NCI-H146 (cell line): ENCODE measurements at places on chromosomes 3 and 15.

DNA sequence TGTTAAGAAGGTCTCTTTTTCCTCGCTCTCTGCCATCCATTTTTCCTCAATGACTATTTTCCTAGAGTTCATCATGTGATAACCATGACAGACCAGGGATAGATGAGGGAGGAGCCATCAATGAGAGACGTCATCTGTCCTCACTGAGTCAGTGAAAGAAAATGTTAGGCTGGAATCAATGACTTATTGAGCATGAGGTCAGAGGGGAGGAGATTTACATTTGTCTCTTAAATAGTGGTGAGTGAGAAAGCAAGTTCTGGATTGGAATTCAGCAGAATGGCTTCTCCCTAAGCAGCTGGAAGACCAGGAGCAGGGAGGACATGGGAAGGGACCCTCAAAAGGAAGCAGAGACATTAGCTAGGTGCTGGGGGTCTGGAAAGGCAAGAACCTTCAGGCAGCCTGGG lies 28.2 kb upstream of the USP3 start:
- DNase-seq: no peak

DNA sequence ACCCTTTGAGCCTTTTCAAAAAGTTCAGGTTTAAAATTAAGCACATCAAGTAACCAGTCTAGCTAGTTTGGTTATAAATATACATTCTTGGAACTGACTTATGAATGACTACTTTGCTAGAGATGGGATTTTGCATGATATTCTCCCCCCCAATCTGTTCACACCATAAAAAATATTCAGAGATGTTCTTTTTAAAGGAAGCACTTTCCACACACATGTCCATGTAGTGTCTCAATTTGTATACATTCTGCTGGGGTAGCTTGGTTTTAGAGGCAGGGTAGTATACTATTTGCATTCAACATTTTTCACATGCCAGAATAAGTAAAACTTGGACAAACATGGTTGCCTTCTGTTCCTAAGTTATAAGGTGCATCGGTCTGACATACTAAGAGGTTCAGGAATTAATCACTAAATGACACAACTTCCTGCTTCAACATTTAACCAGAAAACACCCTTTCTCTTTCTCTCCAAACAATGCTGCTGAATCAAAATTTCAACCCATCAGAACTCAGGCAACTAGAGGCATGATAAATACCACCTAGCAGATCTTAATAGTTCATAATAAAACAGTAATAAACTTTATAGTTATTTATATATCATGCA lies 57.0 kb downstream of the SUMF1 start:
- DNase-seq: no peak

- DNase-seq: no peak
Observed at GRCh38 chr3:40923143-40923542, 276.2 kb upstream of the CTNNB1 start.

DNA sequence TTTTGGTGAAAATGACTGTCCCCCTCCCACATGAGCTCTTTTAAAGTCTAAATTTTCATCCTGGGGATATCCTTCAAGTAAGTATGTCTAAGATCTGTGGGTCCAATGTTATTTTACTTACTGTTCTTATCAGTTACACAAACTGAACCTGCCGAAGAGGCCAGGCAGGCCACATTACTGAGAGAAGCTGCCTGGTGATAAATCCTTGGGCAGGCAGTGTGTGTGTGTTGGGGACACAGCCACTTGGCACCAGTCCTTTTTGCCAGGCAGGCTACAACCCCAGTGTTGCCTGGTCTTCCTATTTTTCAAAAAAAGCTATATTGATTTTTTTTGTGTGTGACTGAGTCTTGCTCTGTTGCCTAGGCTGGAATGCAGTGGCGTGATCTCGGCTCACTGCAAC lies 50.6 kb upstream of the RASA2 start:
- DNase-seq: no peak

GRCh38 chr3:81433675-81434074 lies 327.8 kb downstream of the GBE1 start:
- no peak for DNase-seq

- no peak for DNase-seq
Observed at GRCh38 chr15:56964182-56964581, 45.7 kb downstream of the TCF12 start.

- DNase-seq: no peak
Observed at GRCh38 chr3:30962493-30962892, 68.0 kb upstream of the GADL1 start.

GRCh38 chr15:27787931-27788330 lies 311.2 kb downstream of the OCA2 start:
- no peak for DNase-seq

GRCh38 chr3:112654492-112654891 lies 13.5 kb upstream of the CCDC80 start:
- DNase-seq: no peak
